Astrocyte of the cerebellum (primary cell): ENCODE measurements at places on chromosomes 11 and 22.

DNA sequence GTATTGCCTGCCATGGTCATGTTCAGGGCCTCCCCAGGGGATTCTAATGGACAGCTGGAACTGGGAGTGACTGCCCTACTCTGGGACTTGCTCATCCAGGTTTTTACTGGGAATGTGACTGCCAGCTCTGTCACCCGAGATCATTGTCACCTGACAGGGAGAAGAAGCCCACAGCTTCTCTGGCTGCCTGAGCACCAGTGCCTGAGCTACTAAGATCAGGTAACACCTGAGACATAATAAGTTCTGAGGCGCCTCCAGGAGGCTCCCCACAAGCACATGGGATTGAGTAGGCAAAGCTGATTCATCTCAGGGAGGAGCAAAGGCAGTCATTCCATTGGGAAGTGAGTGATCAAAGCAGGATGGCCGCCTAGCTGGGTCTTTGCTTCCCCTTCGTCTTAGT is 84.2 kb upstream of the GALNT18 start:
- DNase-seq: no peak

GRCh38 chr11:14924318-14924717 is 32.3 kb upstream of the CYP2R1 start:
- no peak for DNase-seq

- DNase-seq: no peak
Measured at GRCh38 chr22:44714703-44715350, 12.8 kb downstream of the PRR5 start.

DNA sequence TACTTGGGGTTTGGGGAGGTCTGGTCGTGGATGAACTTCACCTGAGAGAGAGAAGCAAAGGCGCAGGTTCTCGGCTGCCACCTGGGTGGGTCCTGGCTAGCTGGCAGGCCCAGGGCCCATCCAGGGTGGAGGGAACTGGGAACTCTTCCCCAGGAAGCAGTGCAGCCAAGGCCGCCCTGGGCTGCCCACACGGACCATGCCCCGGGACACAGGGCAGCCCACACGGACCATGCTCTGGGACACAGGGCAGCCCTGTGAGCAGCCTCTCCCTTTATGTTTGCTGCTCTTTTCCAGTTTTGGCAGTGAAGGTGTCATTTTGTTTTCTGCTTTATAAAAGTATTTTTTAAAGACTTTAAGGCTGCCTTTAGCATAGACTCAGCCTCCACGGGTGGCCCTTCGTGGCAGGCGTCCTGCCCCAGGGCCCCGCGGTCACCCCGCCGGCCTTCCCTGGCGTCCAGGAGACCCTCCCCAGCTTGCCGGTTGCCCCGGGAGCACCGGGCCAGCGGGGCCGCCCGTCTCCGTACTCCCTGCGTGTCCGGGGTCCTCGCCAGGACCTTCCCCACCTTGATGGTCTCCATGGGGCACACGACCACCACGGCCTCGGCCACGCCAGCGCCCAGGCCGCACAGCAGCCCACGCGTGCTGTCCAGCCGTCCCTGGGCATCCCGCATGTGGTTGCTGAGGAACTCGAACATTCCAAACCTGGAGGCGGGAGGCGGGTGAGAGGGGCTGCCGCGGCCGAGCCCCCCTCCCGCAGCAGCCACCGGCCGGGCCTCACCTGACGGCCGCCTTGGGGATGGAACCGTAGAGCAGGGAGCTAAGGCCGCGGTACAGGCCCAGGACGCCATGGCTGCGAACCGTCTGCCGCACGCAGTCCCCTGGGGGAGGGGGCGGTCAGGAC is 1.1 kb downstream of the SLC25A1 start:
- no peak for DNase-seq

DNA sequence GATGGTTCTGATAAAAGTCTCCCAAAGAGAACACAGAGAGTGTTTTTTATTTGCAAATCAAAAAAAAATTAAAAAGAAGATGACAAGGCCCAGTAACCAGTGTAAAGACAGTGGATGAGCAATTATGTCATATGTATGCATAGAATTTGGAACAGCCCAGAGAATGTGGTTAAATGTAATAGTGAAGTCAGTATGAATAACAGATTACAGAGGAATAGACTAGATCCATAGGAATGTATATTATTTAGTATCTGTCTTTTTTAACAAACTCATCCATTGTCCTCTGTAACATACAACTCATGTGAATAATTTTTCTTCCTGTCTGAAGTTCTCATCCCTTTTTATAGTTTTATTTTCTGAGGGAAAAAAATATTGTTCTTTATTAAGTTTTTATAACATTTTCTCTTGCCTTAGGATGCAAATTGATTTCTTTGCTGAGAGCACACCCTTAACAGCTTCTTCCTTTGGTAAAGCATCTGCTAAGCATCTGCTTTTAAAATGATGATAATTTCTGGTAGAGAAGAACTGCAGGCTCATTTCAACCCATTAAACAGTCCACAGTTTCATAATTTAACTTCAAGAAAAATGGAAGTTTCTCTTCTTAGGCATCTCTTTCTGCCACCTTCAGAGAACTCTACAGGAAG is 266.5 kb upstream of the MTNR1B start:
- DNase-seq: no peak

GRCh38 chr11:94595076-94595475 is 27.9 kb downstream of the PIWIL4 start:
- no peak for DNase-seq

- DNase-seq: no peak
Measured at GRCh38 chr22:39688186-39688785, 117.7 kb downstream of the CACNA1I start.

- no peak for DNase-seq
Measured at GRCh38 chr11:11450744-11451362, 97.8 kb upstream of the CSNK2A3 start.

- no peak for DNase-seq
Measured at GRCh38 chr22:37067428-37067827, 15.9 kb downstream of the KCTD17 start.
